ENCODE measurements at places on chromosomes 11 and 22.

DNA sequence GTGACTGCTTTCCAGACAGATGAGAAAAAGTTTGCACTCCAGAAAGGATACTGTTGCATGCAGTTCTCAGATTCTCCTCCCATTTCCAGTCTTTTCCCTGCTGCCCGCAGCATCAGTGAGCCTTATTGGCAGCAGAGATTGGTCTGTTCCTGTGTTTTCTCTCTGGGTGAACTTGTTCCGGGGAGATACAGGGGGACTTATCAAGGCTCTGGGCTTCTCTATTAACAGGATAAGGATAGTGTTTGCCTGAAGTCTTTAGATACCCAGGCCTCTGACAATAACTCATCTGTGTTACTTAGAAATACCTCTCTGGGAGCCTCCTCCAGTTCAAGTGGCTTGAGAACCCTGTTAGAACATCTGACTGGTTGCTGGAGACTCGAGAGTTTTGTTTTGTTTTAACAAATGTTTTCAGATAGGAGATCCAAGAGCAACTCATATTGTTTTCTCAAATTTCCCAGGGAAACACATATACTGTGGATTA, 154.7 kb downstream of the BLID start:
- DNase-seq: no peak

GRCh38 chr22:45088576-45088975, 75.1 kb upstream of the NUP50 start:
- DNase-seq: no peak

DNA sequence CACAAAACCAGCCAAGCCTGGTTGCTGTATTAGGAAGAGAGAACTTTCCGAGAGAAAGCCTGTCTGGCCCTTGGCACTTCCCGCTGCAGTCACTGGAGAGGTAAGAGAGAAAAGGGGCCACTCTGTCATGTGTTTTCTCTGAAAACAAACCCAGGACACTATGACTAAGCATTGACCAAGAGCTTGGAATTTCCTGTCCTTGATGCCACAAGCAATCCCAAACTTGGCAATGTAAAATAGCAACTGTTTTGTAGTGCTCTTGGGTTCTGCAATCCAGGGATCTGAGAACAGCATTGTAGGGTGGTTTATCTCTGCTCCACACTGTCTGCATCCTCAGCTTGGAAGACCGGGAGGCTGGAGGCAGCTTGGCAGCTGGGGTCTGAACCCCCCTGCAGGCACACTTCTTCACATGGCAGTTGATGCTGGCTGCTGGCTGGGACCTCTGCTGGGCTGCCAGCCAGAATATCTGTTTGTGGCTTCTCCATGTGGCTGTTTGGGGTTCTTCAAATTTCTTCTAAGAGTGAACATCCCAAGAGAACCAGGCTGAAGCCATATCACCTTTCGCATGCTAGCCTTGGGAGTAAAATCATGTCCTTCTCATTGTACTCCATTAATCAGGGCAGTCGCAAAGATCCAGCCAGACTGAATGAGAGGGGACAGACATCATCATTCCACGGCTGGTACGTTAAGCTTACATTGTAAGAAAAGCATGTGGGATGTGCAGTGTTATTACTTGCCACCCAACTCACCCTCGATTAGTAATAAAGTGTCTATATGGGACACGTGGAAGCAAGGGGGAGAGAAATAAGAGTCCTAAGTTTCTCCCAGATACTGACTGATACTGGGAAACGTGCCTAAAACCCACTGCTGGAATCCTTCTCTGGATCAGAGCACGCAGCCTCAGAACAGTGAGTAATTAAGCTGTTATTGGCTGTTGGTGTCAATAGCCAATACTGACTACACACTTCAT, 537.4 kb upstream of the B3GAT1 start:
- no peak for DNase-seq

GRCh38 chr11:128133501-128133900, 453.9 kb downstream of the ETS1 start:
- no peak for DNase-seq

GRCh38 chr11:74442636-74443035, 24.7 kb downstream of the KCNE3 start:
- DNase-seq: no peak

DNA sequence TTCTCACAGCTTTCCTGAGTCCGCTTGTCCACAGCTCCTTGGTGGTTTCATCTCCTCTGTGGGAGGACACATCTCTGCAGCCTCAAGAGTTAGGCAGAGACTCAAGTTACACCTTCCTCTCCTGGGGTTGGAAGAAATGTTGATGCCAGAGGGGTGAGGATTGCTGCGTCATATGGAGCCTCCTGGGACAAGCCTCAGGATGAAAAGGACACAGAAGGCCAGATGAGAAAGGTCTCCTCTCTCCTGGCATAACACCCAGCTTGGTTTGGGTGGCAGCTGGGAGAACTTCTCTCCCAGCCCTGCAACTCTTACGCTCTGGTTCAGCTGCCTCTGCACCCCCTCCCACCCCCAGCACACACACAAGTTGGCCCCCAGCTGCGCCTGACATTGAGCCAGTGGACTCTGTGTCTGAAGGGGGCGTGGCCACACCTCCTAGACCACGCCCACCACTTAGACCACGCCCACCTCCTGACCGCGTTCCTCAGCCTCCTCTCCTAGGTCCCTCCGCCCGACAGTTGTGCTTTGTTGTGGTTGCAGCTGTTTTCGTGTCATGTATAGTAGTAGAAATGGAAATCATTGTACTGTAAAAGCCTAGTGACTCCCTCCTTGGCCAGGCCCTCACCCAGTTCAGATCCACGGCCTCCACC, 11.7 kb downstream of the RASD2 start:
- peak; percentile 15 for DNase-seq

DNA sequence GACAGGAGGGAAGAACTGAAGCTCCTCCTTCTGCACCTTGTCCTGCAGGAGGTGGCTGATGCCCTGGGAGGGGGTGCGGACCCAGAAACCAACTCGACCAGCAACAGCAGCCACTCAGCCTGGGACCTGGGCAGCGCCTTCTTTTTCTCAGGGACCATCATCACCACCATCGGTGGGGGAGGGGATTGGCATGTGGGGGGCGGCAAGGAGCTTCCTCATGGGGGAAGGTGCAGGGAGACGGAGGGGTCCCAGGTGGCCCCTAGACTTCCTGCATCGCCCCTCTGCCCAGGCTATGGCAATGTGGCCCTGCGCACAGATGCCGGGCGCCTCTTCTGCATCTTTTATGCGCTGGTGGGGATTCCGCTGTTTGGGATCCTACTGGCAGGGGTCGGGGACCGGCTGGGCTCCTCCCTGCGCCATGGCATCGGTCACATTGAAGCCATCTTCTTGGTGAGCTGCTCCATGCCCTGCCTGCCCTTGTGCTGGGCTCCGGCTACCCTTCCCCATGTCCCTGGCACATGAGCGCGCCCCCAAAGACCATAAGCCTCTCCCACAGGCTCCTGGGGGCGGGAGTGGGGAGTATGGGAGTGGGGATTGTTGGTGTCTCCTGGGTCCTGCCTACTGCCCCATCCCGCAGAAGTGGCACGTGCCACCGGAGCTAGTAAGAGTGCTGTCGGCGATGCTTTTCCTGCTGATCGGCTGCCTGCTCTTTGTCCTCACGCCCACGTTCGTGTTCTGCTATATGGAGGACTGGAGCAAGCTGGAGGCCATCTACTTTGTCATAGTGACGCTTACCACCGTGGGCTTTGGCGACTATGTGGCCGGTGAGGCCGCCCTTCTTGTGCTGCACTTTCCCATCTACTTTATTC, 3.1 kb upstream of the CATSPERZ start:
- DNase-seq: no peak

DNA sequence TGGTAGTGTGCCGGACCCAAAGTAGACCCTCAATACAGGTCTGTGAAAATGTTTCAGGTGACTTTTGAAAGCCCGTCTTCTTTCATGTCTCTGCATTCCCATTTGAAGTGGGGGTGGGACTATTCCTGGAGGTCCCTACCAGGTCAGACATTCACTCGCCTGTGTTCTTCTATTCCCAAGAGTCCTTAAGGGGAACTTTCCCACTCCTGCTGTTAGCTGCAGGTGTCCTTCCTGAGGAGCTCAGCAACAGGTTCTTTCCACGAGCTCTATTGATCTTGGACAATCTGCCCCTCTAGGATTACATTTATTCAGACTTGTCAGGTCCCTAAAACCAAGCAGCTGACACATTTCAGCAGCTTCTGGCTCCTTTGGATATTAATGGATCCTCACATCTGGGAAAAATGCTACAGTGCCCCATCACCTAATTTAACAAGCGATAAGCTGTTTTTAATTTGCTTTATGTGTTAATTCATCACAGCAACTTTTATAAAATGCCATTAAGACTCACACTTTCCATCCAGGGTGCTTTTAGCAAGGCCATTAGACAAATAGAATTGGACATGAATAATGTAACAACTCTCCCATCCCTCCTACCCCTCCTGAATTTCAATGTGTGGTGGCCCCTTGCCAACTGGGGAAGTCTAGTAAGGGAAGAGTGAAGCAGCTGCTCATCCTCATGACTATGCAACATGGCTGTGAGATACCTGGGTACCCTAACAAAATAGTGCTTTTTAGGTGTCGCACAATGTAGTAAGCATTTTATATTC, 259.5 kb upstream of the CCDC90B start:
- DNase-seq: no peak

- no peak for DNase-seq
Observed at GRCh38 chr22:49300241-49300640, 527.4 kb downstream of the BRD1 start.

GRCh38 chr11:74824285-74824982, 75.8 kb downstream of the RNF169 start:
- DNase-seq: no peak

DNA sequence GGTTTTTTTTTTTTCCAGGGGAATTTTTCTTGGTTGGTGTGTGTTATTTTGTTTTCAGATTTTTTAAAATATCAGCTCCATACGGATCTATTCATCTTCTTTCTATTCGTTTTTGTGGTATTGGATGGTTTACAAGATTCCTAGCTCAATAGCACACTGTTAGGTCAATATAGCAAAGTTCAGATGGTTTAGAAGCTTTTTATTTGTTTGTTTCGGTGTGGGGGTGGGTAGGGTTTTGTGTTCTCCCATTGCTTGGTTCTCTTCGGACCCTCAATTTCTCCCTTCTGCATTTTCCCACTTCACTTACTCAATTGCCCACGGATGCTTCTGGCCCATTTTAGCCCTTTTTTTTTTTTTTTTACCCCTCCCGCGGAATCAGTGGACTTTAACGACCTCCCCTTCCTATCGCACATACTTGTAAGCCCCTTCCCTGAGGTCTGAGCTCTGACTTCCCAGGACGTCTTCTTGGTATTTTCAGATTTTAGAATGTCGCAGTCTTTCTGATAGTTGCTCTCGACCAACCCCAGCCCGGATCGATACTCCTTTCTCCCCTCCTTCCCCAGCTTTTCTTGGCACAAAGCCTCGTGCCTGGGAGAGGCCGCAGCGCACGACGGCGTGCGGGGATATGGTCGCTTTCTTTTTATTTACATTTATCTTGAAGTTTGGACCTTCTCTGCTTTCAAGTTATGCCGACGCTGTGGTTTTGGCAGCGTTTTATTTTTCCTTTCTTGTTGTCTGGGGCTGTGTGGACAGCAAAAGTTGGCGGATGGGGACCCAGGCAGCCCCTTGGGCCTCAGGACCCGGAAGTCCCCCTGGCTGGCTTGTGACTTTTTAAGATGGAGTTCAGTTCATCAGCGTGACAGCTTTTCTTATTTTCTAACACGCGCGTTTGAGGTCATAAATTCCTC, 4.4 kb upstream of the SPDYC start:
- DNase-seq: no peak

DNA sequence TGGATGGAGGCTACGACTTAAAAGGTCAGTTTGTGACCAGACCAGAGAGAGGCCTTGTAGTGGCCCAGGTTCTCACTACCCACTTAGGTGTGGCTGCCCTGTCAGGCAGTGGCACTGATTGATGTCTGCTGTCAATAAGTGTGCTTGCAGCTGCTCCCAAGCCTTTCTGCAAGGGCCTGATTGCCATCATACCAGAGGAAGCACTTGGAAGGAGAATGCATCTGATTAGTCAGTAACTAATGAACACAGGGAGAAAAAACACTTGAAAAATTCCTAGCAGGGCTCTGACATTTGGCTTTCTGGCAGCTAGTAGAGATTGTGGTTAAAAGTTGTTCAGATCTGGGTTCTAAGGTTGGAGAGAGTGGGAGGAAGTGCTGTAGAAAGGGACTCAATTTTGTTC, 107.5 kb downstream of the NAV2 start:
- DNase-seq: no peak

GRCh38 chr11:12200279-12200990, 90.0 kb downstream of the MICAL2 start:
- no peak for DNase-seq

DNA sequence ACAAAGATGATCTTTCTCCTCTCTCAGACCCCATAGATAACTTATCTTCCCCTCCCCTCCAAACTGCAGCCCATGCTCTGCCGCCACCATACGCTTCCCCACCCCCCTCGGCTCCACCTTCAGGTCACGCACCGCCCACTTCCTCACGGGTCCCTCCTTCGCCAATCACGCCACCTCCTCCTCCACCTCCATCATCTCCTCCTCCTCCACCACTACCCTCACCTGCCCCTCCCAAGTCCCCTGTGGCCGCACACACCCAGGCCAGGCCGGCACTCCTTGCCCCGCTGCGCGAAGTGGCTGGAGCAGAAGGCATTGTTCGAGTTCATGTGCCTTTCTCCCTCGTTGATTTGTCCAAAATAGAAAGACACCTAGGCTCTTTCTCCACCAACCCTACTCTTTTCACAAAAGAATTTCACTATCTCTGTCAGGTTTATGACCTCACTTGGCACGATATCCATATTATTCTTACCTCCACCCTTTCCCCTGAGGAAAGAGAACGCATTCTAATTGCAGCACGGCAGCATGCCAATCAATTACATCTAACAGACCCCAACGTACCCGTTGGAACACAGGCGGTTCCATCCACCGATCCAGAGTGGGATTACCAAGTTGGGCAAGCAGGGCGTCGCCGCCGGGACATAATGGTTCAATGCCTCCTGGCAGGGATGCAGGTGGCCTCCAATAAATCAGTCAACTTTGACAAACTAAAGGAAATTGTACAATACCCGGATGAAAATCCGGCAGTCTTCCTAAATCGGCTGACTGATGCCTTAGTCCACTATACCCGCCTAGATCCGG, 12.3 kb upstream of the OR56A3 start:
- no peak for DNase-seq

DNA sequence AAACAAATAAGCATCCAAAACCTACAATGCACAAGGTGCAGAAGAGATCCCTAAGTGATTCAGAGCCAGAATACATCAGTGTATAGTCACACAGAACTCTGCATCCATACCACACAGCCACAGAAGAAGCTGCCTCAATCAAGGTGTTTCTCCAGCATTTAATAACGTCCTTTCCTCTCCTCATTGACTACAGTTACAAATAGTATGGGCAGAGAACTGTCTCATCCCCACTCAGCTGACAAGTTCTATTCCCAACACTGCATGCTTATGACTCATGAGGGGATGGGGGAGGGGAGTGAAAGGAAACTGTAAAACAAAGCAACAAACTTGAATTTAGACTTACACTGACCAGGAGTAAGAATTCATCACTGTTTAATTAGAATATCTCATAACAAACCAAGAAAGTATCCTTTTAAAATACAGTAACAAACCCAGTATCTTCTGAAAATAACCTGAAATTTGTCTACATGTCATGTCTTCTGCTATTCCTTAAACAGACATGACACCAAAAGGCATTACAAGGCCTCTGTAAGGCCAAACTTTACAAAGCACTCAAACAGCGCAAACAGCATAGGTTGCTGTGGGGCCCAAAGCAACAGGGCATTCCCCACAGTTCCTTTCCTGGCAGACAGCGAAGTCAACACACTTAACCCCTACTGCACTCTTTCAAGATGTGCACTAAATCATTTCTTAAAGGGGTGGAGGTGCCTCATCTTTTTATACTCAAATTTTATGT, 29.3 kb downstream of the CELF1 start:
- DNase-seq: peak; percentile 45
